Nephron progenitor cell (in vitro differentiated cells): ENCODE measurements at places on chromosomes 11 and 22.

DNA sequence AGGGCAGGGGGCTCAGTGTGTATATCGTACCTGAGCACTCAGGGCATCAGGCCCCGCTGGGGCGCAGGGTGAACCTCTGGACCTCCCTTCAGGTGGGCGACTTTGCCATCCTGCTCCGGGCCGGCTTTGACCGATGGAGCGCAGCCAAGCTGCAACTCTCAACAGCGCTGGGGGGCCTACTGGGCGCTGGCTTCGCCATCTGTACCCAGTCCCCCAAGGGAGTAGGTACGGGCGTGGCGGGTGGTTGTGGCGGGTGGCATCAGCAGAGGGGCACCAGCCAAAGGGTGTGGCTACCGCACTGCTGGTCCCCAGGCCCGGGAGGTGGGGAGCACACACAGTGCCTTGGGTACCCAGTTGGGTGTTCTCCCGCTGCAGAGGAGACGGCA, 6.3 kb downstream of the SLC39A13 start:
- no peak for DNase-seq

GRCh38 chr11:8096575-8096974, 15.6 kb downstream of the TUB start:
- no peak for DNase-seq

GRCh38 chr11:9714272-9714940, 50.5 kb downstream of the SWAP70 start:
- no peak for DNase-seq

GRCh38 chr22:50222508-50222907, 21.7 kb downstream of the SELENOO start:
- no peak for DNase-seq

GRCh38 chr11:35825386-35825785, 118.5 kb upstream of the LDLRAD3 start:
- DNase-seq, result no peak

DNA sequence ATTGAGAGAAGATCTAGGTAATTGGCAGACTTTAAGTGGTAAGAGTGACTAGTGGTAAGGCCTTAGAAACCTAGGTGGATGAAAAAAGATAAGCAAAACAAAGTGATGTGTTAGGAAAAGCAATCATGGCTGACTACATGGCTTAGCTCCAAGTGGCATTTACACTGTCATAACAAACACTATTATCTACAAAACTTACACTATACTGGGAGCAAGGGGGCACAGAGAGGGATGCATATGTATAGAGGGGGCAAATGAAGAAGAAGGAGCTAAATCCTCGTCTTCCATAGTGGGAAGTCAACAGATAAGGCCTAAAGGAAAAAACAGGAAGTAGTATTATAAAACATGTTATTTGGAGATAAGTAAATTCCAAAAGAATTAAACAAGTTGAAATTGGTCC, 32.5 kb downstream of the ADORA2A start:
- no peak for DNase-seq

DNA sequence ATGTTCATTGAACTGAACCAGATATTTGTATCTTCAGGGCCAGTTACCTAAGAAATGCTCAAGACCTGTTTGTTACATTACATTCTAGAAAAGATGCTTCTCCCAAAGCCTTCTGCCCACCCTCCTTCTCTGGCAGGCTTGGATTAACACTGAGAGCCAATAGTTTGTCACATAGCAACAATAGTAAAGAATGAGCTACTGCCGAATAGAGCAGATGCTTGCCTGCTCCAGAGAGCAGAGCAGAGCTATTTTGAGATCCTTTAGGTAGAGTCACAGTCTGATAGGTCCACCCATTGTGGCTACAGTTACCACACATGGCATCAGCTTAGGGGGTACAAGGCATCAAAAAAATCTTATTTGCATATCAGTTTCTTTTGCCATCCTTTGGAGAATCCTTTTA, 13.5 kb upstream of the EP300 start:
- DNase-seq, result no peak

DNA sequence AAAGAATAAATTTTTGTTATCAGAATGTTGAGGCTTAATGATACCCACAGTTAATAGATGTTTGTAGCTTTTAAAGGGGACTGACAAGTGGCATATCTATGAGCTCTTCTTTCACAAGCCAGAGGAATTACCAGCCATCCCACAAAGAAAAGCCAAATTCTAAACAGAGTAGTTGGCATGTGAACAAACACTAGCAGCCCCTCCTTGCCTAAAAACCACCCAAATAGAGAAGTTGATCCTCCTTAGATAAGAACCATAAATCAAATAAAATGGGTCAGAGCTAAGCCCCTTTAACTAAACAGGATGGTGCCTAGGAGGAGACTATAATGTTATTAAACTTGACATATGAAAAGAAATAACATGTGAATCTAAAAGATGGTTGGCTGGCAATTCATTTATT, 11.4 kb downstream of the LPXN start:
- DNase-seq, result no peak

GRCh38 chr11:103803062-103803461, 233.4 kb upstream of the DDI1 start:
- DNase-seq, result no peak

DNA sequence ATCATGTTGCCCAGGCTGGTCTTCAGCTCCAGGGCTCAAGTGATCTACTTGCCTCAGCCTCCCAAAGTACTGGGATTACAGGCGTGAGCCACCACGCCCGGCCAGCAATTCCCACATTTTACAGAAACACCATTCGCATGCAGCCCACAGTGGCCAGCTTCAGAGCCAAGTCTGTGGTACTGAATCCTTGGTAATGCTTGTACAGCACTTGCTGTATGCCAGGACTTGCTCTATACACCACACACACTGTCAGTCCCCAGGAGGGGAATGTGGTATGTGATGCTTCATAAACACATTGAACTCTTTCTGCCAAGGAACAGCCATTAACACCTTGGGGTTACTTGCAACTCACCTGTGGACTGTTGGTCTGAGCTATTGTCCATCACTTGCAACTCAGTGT, 119.4 kb downstream of the MED15 start:
- DNase-seq, result no peak
